ENCODE measurements at places on chromosomes 12 and 14. TPM values are rescaled to one million over a fixed set of nuclear protein-coding genes. Genes with fewer than 3 reads are reported as not detected.

- H3K36me3 ChIP-seq, result no peaks in the 10 kb centered on the region
- no peak overlapping the region for H3K27ac ChIP-seq
- no peaks in the 10 kb centered on the region for H3K27me3 ChIP-seq
- H3K4me1 ChIP-seq, result no peaks in the 10 kb centered on the region
Measured at GRCh38 chr14:68285421-68286179, 466.0 kb downstream of the RAD51B start.

DNA sequence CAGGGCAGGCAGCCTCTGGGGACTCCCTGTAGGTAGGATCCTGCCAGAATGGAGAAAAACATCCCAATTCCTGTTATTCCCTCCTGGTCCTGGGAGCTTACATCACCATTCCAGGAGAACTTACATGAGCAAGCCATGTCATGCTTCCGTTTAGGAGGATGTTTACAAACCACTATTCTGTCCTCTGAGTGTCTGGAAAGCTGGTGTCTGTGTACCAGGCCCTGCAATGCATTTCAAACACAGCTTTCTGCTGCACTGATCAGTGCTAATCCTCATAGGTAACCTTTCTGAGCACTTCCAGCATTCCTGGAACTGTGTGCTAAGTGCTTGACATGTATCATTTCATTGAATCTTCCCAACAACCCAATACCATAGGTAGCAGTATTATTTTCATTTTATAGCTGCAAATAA lies 19.8 kb upstream of the MAP1LC3B2 start:
- no peaks in the 10 kb centered on the region for H3K36me3 ChIP-seq
- H3K27ac ChIP-seq, result peak overlapping the region; percentile 11
- no peaks in the 10 kb centered on the region for H3K27me3 ChIP-seq
- peak; percentile 38 for DNase-seq

DNA sequence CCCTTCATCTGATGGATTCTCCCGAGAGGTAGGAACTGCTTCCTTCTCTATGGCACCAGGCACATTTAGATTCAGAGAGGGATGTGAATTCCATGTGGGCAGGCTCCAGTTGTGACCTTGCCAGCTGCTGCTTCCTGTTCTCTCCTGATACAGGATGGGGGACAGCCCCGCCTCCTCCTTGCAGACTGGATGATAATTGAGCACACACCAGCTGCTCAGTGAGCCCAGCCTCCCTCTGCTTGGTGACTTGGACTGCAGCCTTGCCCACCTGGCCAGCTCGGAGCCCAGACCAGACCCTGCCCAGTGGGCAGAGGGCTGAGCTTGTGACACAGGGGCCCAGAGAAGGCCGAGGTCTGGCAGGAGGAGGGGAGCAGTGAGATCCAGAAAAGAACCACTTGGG lies 90.2 kb downstream of the CALM1 start:
- no peak overlapping the region for H3K4me3 ChIP-seq
- H3K27ac ChIP-seq, result no peak overlapping the region
- DNase-seq, result no peak
- H3K4me1 ChIP-seq, result no peaks in the 10 kb centered on the region
- H3K27me3 ChIP-seq, result no peaks in the 10 kb centered on the region

DNA sequence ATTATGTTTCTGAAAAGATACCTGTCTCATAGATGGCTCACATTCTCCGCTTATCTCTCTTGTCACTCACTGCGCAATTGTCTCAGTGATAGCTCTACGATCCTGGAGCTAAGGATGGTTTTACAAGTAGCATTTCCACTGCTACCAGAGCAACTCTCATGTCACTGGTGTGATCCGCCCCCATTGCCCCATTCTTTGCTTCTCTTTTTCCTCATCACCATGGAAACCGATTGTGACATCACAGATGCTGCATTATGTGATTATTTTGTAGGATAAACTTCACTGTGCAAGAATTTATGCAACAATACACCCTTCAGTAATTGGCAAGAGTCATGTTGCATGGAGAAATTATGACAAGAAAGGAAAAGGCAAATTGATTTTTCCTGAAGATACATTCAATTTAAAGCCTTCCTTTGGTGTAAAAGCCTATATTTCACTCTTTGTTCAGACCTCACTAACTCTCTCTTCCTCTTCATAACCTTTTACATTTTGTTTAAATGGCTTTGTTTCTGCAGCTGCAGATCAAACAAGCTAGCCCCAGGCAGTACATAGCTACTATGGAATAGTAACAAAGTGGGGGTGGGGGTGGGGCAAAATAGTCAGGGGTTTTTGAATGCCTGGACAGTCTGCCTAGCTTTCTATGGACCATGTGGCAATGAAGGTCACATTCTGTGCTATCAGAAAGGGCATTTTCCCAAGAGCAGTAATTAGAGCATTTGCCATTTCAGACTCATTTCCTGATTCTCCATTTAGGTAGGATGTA lies 539.8 kb downstream of the NRXN3 start:
- H3K36me3 ChIP-seq, result no peaks in the 10 kb centered on the region
- no peak for DNase-seq
- H3K27ac ChIP-seq, result no peak overlapping the region
- H3K4me3 ChIP-seq, result no peak overlapping the region

Gene CIDEB
- total RNA-seq, result not detected

DNA sequence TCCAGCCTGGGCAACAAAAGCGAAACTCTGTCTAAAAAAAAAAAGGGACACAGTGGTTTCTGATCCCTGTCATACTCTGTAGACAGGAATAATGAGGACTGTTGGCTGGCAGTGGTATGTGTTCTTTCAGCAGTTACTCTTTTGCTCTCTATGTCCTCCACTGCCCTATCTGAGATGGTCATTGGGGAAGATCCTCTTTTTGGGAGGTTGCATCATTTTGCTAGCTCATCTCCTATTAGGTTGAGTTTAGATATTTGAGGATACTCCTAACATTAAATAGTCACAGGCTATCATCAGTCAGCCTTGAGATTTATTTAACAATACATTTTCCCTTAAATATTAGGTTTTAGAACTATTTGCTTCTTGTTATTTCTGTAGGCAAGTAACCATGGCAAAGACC lies 5.9 kb upstream of the CCDC91 start:
- no peaks in the 10 kb centered on the region for H3K27me3 ChIP-seq
- no peak overlapping the region for H3K4me3 ChIP-seq
- no peak overlapping the region for H3K27ac ChIP-seq
- no peak for DNase-seq

DNA sequence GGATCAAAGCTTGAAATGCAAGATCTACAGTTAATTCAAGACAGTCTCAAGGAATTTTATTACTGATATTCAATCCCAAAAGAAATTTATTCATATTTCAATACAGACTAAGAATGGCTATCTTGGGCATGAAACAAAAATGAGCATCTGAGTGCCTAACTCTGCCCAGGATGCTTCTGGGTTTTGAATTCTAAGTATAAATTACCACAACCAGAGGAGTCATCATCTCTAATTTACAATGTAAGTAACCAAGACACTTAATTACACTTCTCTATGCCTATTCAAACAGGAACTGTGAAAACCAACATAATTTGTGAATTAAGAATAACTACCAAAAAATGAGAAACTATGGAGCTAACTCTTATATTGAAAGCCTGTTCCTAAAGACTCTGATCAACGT lies 14.1 kb downstream of the OSBPL8 start:
- no peak overlapping the region for H3K4me3 ChIP-seq
- peaks cover 32% of the 10 kb centered on the region for H3K4me1 ChIP-seq
- no peaks in the 10 kb centered on the region for H3K36me3 ChIP-seq
- DNase-seq, result no peak
- no peak overlapping the region for H3K27ac ChIP-seq

- no peak overlapping the region for H3K4me3 ChIP-seq
- H3K27me3 ChIP-seq, result no peaks in the 10 kb centered on the region
- no peaks in the 10 kb centered on the region for H3K36me3 ChIP-seq
Measured at GRCh38 chr12:68377881-68378280, 45.7 kb upstream of the MDM1 start.

Gene GLIPR1L2
- 0.13 TPM for total RNA-seq

DNA sequence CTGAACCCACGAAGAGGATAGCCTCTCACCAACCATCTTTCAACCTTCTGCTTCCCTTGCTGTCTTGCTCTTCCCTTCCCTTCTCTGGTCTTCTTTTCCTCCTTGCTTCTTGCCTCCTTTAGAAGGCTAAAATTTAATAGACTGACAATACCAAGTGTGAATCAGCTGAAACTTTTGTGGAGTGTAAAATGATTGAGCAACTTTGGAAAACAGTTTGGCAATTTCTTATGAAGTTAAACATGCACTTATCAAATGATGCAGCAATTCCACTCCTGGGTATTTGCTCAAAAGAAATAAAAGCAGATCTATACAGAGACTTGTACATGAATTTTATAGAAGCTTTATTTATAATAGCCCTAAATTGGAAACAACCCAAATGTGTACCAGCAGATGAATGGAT lies 3.3 kb upstream of the KRT86 start:
- H3K4me1 ChIP-seq, result peaks cover 3% of the 10 kb centered on the region
- DNase-seq, result no peak
- H3K27ac ChIP-seq, result no peak overlapping the region
- H3K36me3 ChIP-seq, result no peaks in the 10 kb centered on the region

Gene LIN7A
- total RNA-seq, result 4.0 TPM

DNA sequence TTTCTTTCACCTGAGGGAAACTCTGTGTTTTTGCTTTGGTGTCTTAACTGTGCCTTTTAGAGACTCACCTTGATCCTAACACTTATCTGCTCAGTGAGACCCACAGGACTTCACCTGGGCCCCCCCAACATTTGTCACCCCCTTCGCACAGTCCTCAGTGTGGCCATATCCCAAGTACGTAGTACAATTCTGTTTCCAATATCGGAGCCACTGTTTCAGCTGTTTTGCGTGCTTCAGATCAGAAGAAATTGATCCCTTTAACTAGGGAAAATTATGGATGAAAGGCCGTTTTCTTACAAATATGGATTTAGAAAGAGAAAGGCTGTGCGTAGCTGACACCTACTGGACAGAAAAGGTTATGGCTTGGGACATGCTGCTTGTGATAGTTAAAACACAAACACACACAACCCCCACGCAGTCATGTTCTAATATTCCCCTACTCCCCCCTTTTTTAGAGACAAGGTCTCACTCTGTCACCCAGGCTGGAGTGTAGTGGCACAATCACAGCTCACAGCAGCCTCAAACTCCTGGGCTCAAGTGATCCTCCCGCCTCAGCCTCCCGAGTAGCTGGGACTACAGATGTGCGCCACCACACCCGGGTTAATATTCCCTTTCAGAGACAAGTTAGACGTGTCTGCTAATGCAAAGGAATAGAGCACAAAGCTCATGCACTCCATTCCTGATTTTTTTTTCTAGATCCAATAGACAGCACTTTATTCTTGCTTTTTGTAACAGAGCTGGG lies 3.6 kb upstream of the SLC7A8 start:
- peaks cover 7% of the 10 kb centered on the region for H3K27me3 ChIP-seq
- H3K27ac ChIP-seq, result no peak overlapping the region
- H3K4me1 ChIP-seq, result peaks cover 18% of the 10 kb centered on the region
- no peak for DNase-seq
- no peaks in the 10 kb centered on the region for H3K36me3 ChIP-seq

Gene RAB15
- total RNA-seq, result 7.7 TPM

Gene GARIN6
- total RNA-seq, result not detected

DNA sequence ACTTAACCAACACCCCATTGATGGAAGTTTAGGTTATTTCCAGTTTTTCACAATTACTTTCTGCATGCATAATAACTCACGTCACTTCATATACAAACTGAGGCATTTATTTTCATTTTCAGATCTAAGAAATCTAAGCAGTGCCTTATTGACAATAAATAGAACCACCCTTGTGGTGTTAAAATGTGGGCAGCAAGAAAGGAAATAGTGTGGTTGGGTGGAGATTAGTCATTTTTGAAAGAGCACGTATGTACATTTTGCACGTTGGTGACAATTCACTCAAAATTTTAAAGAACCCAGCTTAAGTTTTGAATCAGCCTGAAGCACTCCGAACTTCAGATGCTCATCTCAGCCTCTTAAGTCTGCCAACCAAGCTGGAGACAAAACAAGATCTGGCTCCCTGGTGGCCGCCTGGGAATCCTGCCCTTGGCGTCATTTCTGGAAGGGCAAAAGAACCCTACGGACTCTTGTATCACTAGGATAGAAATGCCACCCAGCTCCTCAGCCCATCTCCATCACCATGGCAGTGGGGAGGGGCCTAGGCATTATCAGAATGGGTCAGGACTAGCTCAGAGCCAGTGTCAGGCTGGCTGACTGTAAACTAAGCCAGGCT lies 89.5 kb upstream of the BCL2L14 start:
- H3K4me3 ChIP-seq, result no peak overlapping the region
- peaks cover 44% of the 10 kb centered on the region for H3K4me1 ChIP-seq
- no peaks in the 10 kb centered on the region for H3K27me3 ChIP-seq
- peak overlapping the region; percentile 55 for H3K27ac ChIP-seq
- no peaks in the 10 kb centered on the region for H3K36me3 ChIP-seq
- DNase-seq, result peak; percentile 82

- no peak for DNase-seq
- no peak overlapping the region for H3K4me3 ChIP-seq
- H3K27me3 ChIP-seq, result no peaks in the 10 kb centered on the region
- no peak overlapping the region for H3K27ac ChIP-seq
- H3K4me1 ChIP-seq, result peaks cover 8% of the 10 kb centered on the region
- H3K36me3 ChIP-seq, result peaks cover 71% of the 10 kb centered on the region
Measured at GRCh38 chr12:96247563-96247962, 53.4 kb downstream of the ELK3 start.

- peak; percentile 21 for DNase-seq
- no peaks in the 10 kb centered on the region for H3K36me3 ChIP-seq
Measured at GRCh38 chr12:42669553-42669952, 80.0 kb upstream of the PRICKLE1 start.

- peaks cover 16% of the 10 kb centered on the region for H3K4me1 ChIP-seq
- DNase-seq, result no peak
- H3K27me3 ChIP-seq, result peaks cover 46% of the 10 kb centered on the region
Measured at GRCh38 chr12:120639771-120640721, at the start of gene CABP1. Gene CABP1, plus strand, starts transcription at chr12:120640626. Its CDS starts 60 bp downstream, at chr12:120640686.

Gene CACNA2D4
- not detected for total RNA-seq

Gene CCDC177
- not detected for total RNA-seq

Gene KLRK1
- total RNA-seq, result not detected

Gene SIX1
- total RNA-seq, result 3.7 TPM

Gene TEX22
- 0.11 TPM for total RNA-seq

DNA sequence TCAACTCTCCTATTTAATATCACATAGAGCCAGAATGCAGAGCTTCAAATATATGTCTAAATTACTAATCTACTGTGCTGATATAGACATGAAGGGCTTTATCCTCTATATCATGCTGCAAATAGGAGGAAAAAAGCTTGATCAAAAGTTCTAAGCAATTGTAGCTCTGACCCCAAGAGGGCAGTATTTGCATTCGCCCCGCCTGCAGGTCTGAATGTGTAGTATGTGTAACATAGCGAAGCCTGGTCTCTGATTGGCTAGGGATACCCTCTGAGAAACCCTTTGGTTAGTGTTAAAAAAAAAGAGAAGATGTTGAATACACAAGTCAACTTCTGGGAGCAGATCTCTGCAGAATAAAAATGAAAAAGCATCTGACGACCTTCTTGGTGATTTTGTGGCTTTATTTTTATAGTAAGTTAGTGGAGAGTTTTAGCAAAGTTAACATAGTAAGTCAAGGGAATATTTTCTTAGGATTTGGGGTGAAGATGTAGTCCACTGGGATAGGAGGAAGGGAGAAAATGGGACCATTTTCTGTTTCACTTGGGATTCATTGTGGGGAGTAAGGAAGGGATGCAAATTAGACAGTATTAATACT lies 151.6 kb upstream of the OR4E1 start:
- H3K27me3 ChIP-seq, result no peaks in the 10 kb centered on the region
- H3K4me3 ChIP-seq, result no peak overlapping the region
- no peaks in the 10 kb centered on the region for H3K36me3 ChIP-seq
- no peak overlapping the region for H3K27ac ChIP-seq
- DNase-seq, result no peak
